Bronchial epithelial cell (primary cell): ENCODE measurements at places on chromosomes 4 and X.

GRCh38 chrX:67558267-67558666 is 14.4 kb downstream of the AR start:
- DNase-seq: peak; percentile 10

DNA sequence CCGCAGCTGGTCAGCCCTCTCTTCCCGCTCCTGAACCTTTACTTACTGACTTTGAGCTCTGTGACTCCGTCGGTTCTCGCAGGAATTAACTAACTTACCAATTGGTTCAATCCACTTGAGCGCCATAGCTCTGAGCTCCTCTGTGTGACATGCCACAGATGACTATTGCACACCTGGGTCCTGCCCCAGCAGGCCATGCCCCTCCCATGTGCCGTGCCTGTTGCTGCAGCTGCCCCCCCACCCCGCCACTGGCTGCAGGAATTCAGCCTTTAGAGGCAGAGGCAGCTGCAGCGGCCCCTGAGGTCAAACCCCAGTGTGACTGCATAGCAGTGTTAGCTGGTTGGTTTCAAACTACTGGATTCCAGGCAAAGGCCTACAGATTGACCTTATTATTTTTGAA is 70.6 kb downstream of the MTMR1 start:
- DNase-seq: peak; percentile 51

DNA sequence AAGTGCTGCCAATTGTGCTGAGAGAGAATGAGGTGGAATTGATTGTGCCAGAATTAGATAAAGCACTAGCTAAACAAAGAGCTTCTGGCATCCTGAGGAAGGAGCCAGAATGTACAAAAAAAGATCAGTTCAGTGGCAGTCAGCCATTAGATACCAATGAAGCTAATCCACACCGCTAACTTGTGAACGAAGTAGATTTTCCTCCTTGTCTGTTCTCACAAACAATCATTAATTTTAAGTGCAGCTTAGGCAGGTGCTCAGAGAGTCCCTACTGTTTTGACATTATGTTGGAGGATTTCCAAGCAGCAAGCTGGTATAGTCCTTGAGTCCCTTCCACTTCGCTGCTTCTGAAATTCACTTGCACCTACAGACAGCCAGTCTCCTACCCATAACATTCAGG is 617.4 kb downstream of the CENPC start:
- DNase-seq: no peak

DNA sequence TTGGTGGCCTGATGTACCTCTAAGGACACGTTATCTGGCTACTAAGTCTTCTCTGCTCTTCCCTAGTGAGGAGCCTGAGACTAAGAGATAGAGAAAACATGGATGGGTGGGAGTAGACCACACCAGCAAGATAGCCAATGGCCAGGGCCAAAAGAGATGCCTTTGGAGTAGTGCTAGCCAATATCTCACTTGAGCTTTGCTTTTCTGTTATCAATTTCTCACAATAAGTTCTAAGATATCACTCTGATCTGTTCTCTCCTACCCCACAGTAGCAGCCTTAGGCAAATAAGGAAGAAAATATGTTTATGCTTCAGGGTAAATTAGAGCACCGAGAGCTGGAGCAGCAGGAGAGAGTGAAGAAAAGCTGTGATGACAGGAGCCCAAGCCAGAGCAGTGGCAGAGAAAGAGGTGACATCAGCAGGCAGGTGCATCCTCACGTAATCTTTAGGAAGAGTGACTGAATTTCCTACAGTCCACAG is 343.9 kb upstream of the NOCT start:
- no peak for DNase-seq

DNA sequence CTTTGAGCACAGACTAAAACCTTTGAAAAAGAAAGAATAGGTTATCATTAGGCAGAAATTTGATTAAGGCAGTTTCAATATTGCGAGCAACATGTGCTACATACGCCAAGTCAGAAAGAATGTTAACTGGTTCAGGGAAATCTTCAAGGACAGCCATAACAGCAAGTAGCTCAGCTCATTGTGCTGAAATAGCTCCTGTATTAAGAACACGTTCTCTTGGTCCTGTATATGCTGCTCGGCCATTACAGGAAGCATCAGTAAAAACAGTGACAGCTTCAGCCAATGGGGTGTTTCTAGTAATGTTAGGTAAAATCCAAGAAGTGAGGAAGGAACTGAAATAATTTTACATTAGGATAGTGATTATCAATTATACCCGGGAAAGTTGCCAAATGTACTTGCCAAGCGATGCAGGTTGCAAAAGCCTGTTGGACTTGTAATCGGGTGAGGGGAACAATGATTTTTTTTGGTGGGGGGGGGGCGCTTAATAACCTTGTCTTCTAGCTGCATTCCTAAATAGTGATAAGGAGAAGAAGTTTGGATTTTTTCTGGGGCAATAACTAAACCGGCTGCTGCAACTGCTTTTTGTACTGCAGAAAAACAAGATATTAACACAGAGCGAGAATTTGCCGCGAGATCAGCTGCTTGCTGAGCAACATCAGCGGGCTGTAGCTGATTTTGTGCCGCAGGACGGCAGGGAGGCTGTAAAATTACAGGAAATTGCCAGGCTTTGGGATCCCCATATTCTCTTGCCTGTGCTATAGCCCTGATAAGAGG is 49.4 kb upstream of the RASSF6 start:
- DNase-seq: no peak

GRCh38 chr4:47538111-47538824 is 53.2 kb downstream of the ATP10D start:
- no peak for DNase-seq

GRCh38 chrX:17812763-17813162 is 48.3 kb downstream of the RAI2 start:
- peak; percentile 1 for DNase-seq

GRCh38 chrX:38662640-38663039 is 101.3 kb downstream of the TSPAN7 start:
- no peak for DNase-seq

DNA sequence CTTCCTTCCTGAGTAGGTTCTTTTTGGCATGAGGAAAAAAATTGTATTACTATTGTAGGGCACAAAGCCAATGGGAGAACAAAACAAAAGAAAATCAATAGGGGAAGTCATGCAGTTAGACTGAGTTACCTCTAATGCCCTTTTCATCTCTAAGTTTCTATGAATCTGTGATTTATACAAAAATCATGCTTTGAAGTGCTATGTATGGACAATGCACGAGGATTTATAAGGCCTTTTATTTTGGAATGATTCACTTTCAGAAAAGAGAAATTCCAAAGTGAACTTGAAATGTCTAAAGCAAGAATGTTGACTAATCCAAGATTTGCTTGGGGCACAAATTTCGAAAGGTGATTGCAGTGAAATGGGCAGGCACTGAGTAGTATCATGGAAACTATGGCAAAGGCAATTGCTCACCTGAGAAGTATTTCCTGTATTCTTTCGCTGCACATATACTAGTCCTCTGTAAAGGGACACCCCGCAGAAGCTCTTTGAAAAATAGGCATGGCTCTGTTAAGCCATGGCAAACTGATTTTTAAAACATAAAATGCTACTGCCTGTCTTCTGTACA is 52.8 kb downstream of the ADGRG4 start:
- peak; percentile 96 for DNase-seq

DNA sequence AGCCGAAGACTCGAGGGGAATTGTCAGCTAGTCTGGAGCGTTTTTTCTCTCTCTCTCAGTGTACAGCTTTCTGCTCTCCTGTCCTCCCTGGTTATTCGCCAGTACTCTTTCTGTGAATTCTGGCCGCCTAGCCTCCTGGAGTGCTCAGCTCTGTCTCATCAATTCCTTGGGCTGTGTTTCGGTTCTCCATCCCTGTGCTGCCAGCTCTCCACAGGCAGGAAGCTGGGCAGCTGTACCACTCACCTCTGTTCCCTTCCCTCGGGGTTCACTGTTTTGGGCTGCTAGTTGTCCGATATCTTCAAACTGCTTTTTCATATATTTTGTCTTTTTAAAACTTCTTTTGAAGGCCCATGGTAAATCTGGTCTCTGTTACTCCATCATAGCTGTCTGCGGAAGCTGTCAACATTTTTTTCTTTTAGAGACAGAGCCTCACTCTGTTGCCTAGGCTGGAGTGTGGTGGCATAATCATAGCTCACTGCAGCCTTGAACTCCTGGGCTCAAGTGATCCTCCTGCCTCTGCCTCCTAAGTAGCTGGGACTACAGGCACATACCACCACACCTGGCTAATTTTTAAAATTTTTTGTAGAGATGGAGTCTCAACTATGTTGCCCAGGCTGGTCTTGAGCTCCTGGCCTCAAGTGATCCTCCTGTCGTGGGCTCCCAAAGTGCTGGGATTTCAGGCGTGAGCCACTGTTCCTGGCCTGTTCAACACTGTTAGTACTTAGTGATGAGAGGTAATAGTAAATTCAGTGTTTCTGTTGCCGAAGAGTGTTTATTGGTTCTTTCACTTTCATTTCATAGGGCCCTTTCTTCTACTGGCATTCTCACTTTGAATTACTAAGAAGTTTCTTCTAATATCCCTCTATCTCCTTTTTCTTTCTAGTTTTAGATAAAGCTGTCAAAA is 18.6 kb downstream of the ZCCHC4 start:
- DNase-seq: no peak

- DNase-seq: no peak
Observed at GRCh38 chr4:152045449-152045806, 284.6 kb upstream of the GATB start.
